ENCODE measurements at places on chromosomes 3 and 15.
A peak's percentile ranks its signal among the peaks of the same experiment; 100 is the strongest.

DNA sequence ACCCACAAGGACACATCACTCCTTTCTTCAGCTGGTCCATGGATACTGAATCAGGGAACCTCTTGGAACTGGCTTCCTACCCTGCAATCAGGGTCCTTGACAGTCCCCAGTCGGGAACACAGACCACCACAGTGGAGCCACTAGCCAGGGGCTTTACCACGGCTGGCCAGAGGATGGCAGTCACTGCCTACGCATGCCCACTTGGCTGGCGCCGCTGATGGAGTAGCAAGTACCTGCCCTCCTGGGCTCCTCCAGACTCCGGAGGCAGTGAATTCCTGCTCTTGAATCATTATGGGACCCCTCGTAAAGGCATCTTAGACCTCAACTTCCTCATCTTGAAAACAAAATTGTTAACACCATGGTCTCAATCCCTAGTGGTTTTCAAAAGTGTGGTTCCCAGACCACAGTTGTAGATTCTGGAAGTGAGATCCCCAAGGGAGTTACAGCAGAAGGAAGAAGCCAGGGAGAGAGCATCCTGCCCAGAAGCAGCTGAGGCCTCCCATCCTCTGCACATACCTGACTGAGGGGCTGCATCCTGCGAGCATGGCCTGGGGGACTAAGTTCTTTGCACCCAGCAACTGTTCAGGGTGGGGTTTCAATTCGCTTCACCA lies 9.1 kb upstream of the SKIC8 start:
- ATAC-seq = peak; percentile 79

GRCh38 chr15:93282808-93283207 lies 193.8 kb upstream of the RGMA start:
- no peak for ATAC-seq

GRCh38 chr15:44414001-44414400 lies 13.4 kb upstream of the CTDSPL2 start:
- ATAC-seq = no peak

DNA sequence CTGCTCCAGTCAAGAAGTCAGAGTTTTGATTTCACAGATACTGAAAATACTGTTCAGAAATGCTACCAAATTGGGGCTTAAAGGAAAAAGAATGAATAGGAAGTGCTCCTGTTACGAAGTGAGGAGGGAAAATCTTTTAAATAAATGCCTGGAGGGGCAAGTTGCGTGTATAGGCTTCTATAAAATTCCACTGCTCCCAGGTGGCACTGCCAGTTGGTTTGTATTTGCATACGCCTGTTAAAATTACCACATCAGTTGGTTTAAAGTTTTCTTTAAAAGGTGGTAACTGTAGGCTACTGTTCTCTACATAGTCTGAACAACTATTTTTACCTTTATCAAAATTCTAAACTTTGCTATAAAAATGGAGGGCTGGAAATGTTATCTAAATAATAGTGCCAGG lies 123.5 kb downstream of the DLG1 start:
- no peak for ATAC-seq

- ATAC-seq = no peak
Measured at GRCh38 chr3:156612903-156613302, 58.0 kb upstream of the SSR3 start.

DNA sequence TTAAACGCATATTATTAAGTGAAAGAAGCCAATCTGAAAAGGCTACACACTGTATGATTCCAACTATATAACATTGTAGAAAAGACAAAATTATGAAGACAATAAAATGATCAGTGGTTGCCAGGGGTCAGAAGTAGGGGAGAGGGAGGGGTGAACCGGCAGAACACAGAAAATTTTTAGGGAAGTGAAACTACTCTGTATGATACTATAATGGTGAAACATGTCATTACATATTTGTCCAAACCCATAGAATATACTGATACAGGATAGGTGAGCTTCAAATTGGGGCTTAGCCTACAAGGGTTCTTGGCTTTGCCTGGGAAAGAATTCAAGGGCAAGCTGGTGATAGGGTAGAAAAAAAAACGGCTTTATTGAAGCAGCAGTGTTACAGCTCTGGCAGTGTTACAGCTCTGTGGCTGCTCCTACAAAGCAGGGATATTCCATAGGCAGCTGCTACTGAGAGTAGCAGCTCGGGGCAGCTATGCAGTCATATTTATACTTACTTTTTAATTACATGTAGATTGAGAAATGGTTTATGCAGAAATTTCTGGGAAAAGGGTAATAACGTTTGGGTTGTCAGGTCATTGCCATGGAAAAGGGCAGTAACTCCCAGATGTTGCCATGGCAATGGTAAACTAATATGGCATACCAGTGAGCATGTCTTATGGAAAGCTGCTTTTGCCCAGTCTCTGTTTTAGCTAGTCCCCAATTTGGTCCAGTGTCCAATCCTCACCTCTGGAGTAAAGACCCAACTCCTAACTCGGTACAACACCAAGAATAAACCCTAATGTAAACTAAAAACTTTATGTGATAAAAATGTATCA lies 125.1 kb upstream of the SLC25A36 start:
- no peak for ATAC-seq

GRCh38 chr15:35998663-35999602 lies 453.0 kb upstream of the DPH6 start:
- ATAC-seq = no peak
